Activated CD4-positive, alpha-beta T cell treated with anti-CD3 and anti-CD28 coated beads, Interleukin-2, amount 10 ng/mL, durations not matched to agents 7 days and 5 days (primary cell): ENCODE measurements at places on chromosomes 7 and 10. TPM values are rescaled to one million over a fixed set of nuclear protein-coding genes. Genes with fewer than 3 reads are reported as not detected.
A peak's percentile ranks its signal among the peaks of the same experiment; 100 is the strongest.

DNA sequence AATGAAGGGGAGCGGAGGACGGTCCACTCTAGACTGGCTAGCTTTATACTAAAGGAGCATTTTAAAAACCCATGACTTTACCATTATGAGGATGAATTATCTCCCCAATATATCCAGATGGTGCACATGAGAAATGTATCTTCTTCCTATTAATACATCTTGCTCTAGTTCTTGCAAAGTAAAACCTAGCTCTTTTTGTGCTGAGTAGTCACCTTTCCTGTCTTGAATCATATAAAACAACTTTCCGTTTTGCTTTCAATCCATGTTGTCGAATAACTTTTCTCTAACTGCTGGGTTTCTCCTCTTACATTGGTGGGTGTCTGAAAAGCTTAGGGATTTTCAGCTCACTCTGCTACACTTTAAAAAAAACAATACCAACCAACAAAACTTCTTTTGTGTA lies 96.3 kb upstream of the TAC1 start:
- no peak overlapping the region for H3K4me3 ChIP-seq
- no peaks in the 10 kb centered on the region for H3K36me3 ChIP-seq
- no peaks in the 10 kb centered on the region for H3K27me3 ChIP-seq
- H3K27ac ChIP-seq: no peak overlapping the region

- peaks cover 55% of the 10 kb centered on the region for H3K27me3 ChIP-seq
- H3K4me1 ChIP-seq: peaks cover 26% of the 10 kb centered on the region
- no peaks in the 10 kb centered on the region for H3K36me3 ChIP-seq
- peak overlapping the region; percentile 62 for H3K4me3 ChIP-seq
Observed at GRCh38 chr10:102229810-102230263, 3.7 kb downstream of the ELOVL3 start.

NAT16 gene
- not detected for total RNA-seq

- peak overlapping the region; percentile 0 for H3K4me3 ChIP-seq
- no peaks in the 10 kb centered on the region for H3K27me3 ChIP-seq
- peaks cover 92% of the 10 kb centered on the region for H3K4me1 ChIP-seq
- peak overlapping the region; percentile 87 for H3K27ac ChIP-seq
- peaks cover 48% of the 10 kb centered on the region for H3K36me3 ChIP-seq
Observed at GRCh38 chr7:132430861-132431822, 145.1 kb downstream of the PLXNA4 start.

- DNase-seq: no peak
- H3K4me3 ChIP-seq: no peak overlapping the region
- no peak overlapping the region for H3K27ac ChIP-seq
- H3K36me3 ChIP-seq: no peaks in the 10 kb centered on the region
Observed at GRCh38 chr10:129784291-129784690, 179.8 kb downstream of the EBF3 start.
